ENCODE measurements at places on chromosomes 13 and 19. TPM values are rescaled to one million over a fixed set of nuclear protein-coding genes. Genes with fewer than 3 reads are reported as not detected.
A peak's percentile ranks its signal among the peaks of the same experiment; 100 is the strongest.

DNA sequence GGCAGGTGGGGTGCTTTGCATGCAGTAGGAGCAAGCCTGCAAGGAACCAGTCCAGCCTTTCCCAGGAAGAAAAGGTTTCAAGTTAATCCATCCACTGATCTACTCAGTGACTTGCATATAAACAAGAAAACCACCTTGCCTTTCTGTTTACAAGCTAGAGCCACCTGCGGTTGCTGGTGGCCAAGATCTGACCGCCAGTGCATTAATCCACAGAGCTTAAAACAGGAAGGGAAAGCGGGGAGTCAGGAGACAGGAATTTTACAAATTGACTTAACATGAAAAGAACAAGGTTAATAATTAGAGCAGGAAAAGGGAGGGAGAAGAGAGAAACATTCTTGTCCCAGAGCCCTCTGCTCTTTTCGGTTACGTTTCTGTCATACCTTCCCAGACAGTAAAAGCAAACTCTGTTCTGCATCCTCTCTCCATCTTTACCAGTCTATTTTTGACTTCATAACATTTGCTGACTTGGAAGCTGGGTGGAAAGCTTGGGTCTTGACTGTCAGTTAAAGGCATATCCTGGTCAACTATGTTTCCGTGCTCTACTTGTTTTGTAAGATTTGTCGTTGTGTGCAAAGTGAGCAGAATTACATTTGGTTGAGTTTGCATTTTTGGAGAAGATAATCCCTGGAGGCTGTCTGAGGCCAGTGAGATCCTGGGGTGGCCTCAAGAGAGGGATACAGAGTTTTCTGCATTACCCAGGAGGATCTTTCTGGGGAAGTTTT, 760.6 kb downstream of the EFNB2 start:
- no peaks in the 10 kb centered on the region for H3K27me3 ChIP-seq
- no peak for DNase-seq
- H3K36me3 ChIP-seq, result no peaks in the 10 kb centered on the region
- no peak overlapping the region for H3K4me3 ChIP-seq

GRCh38 chr13:31775686-31776085, 36.4 kb downstream of the RXFP2 start:
- no peak for DNase-seq
- H3K27ac ChIP-seq, result no peak overlapping the region
- H3K36me3 ChIP-seq, result no peaks in the 10 kb centered on the region
- peaks cover 8% of the 10 kb centered on the region for H3K4me1 ChIP-seq

DNA sequence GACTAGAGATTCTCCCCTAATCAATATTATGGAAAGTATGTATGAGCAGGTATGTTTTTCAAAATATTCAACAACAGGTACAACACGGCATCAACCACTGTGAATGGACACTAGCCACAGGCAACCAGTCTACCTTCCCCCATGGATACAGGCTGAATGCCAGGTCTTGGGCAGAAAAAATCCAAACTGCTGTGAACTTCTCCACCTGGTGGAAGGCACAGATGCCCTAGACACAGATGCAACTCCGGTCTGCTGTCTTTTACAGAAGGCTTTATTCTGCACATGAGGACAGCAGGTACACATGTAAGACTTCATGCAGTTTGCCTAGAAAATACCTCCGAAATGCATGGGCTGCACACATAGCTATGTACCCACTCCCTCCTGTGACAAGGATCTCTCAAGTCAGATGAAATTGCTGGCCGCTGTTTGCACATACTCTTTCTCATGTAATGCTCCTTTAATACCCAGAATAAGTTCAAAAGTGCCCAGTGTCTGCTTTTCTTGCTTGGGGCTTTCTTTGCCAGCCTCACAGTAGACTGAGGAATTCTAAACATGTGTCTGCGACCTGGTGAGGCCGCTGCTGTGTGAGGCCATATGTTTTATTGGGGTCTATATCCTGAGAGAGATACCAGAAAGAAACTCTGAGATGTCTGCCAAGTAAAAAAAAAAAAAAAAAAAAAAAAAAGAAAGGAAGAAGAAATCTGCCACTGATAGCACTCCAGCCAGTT, 325.9 kb downstream of the FOXO1 start:
- DNase-seq, result no peak
- H3K27me3 ChIP-seq, result no peaks in the 10 kb centered on the region
- no peaks in the 10 kb centered on the region for H3K36me3 ChIP-seq
- no peak overlapping the region for H3K27ac ChIP-seq
- no peak overlapping the region for H3K4me3 ChIP-seq

- H3K27me3 ChIP-seq, result no peaks in the 10 kb centered on the region
- no peak overlapping the region for H3K4me3 ChIP-seq
- no peak overlapping the region for H3K27ac ChIP-seq
- no peak for DNase-seq
- peaks cover 28% of the 10 kb centered on the region for H3K4me1 ChIP-seq
Observed at GRCh38 chr13:51645154-51645650, 60.9 kb downstream of the WDFY2 start.

DNA sequence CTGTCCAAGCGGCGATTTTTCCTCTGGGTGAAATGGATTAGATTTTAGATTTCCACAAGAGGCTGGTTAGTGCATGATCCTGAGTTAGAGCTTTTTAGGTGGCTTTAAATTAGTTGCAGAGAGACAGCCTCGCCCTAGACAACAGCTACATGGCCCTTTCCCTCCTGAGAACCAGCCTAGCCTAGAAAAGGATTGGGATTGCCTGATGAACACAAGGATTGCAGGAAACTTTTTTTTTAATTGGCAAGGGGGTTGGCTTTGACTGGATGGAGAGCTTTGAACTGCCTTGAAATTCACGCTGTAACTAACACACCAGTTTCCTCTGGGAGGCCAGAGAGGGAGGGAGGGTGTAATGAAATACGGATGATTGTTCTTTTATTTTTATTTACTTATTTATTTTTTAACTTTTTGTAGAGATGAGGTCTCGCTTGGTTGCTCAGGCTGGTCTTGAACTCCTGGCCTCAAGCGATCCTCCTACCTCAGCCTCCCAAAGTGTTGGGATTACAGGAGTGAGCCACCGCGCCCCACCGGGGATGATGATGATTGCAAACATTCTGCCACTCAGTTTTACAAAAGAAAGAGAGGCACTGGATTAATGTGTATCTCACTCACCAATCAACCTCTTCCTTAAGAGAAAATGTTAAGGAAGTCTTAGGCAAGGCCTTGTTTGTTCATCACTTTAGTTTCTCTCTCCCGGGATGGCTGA, 1.9 kb downstream of the LDLR start:
- H3K27me3 ChIP-seq, result no peaks in the 10 kb centered on the region
- peaks cover 59% of the 10 kb centered on the region for H3K4me1 ChIP-seq
- H3K4me3 ChIP-seq, result peak overlapping the region; percentile 74
- peak overlapping the region; percentile 98 for H3K27ac ChIP-seq
- H3K36me3 ChIP-seq, result peaks cover 13% of the 10 kb centered on the region

DNA sequence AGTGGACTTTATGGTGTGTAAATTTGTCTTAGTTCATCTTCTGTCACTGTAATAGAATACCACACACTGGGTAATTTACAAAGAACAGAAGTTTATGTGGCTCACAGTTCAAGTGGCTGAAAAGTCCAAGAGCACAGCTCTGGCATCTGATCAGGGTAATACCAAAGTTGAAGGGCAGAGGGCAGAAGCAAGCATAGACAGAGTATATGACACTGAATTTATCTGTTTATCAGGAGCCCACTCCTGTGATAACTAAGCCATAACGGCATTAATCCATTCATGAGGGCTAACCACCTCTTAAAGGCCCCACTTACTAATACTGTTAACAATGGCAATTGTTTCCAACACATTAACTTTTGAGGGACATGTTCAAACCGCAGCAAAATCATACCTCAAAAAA, 4.0 kb upstream of the RFXAP start:
- no peak overlapping the region for H3K27ac ChIP-seq
- H3K36me3 ChIP-seq, result no peaks in the 10 kb centered on the region
- no peak for DNase-seq
- H3K27me3 ChIP-seq, result no peaks in the 10 kb centered on the region
- no peak overlapping the region for H3K4me3 ChIP-seq
- peaks cover 3% of the 10 kb centered on the region for H3K4me1 ChIP-seq

DNA sequence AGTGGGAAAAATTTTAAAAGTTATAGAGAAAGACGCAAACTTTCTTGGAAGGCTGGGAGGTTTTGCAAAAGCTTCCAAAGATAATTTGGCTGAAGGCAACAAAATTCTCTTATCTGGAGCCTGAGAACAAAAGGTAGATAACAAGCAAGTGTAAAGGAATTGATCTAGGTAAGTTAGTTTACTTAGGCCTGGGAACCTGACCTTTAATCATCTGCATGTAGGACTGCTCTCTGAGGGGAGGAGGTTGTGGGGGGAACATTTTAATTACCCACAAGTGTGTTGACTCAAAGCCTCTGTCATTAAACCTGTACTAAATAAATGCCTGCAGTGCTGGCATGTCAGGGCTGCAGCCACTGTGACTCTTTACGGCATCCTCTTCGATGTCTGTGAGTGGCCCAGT, 532.3 kb upstream of the SLITRK5 start:
- no peak for DNase-seq
- no peaks in the 10 kb centered on the region for H3K27me3 ChIP-seq
- no peaks in the 10 kb centered on the region for H3K4me1 ChIP-seq
- H3K27ac ChIP-seq, result no peak overlapping the region

- no peak overlapping the region for H3K27ac ChIP-seq
- DNase-seq, result no peak
- no peaks in the 10 kb centered on the region for H3K27me3 ChIP-seq
- no peak overlapping the region for H3K4me3 ChIP-seq
Observed at GRCh38 chr13:101535192-101535746, 82.8 kb downstream of the ITGBL1 start.

- no peaks in the 10 kb centered on the region for H3K4me1 ChIP-seq
- H3K4me3 ChIP-seq, result no peak overlapping the region
- DNase-seq, result no peak
- no peaks in the 10 kb centered on the region for H3K27me3 ChIP-seq
- H3K36me3 ChIP-seq, result no peaks in the 10 kb centered on the region
Observed at GRCh38 chr13:74770361-74770760, 636.2 kb upstream of the KLF12 start.

DNA sequence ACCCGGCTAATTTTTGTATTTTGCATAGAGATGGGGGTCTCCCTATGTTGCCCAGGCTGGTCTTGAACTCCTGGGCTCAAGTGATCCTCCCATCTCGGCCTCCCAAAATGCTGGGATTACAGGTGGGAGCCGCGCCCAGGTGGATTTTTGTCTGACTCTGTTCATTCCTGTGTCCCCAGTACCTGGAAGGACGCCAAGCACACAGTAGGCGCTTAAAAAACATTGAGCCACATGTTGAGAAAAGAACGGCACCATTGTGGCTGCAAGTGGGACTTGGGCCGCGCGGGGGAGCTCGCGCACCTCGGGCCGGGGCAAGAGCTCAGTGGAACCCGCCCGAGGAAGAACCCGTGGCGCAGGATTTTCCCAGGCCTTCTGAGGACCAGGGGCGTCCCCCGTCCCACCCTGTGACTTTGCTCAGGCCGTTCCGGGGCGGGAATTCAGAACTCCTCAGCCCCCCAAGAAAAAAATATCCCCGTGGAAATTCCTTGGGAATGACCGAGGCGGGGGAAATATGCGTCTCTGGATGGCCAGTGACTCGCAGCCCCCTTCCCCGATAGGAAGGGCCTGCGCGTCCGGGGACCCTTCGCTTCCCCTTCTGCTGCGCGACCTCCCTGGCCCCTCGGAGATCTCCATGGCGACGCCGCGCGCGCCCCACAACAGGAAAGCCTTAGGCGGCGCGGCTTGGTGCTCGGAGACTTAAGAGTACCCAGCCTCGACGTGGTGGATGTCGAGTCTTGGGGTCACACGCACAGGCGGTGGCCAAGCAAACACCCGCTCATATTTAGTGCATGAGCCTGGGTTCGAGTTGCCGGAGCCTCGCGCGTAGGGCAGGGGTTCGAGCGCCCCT, 1.4 kb upstream of the ICAM1 start:
- peak; percentile 99 for DNase-seq
- H3K4me1 ChIP-seq, result peaks cover 46% of the 10 kb centered on the region
- peak overlapping the region; percentile 59 for H3K4me3 ChIP-seq

Gene ACP5
- total RNA-seq, result 467 TPM

Gene C5AR1
- total RNA-seq, result 81.3 TPM

Gene KCNC3
- 3.8 TPM for total RNA-seq

Gene ZNF302
- total RNA-seq, result 17.8 TPM

Gene SRRM5
- 1.7 TPM for total RNA-seq

Measured in upper lobe of left lung (tissue), 6 donors.